Bronchial epithelial cell (primary cell): ENCODE measurements at places on chromosomes 6 and 20.

GRCh38 chr20:59019217-59019616 is at the start of gene TUBB1:
TUBB1 (plus strand) TSS chr20:59019429; CDS start chr20:59019523, 94 bp downstream.
- no peak for DNase-seq

DNA sequence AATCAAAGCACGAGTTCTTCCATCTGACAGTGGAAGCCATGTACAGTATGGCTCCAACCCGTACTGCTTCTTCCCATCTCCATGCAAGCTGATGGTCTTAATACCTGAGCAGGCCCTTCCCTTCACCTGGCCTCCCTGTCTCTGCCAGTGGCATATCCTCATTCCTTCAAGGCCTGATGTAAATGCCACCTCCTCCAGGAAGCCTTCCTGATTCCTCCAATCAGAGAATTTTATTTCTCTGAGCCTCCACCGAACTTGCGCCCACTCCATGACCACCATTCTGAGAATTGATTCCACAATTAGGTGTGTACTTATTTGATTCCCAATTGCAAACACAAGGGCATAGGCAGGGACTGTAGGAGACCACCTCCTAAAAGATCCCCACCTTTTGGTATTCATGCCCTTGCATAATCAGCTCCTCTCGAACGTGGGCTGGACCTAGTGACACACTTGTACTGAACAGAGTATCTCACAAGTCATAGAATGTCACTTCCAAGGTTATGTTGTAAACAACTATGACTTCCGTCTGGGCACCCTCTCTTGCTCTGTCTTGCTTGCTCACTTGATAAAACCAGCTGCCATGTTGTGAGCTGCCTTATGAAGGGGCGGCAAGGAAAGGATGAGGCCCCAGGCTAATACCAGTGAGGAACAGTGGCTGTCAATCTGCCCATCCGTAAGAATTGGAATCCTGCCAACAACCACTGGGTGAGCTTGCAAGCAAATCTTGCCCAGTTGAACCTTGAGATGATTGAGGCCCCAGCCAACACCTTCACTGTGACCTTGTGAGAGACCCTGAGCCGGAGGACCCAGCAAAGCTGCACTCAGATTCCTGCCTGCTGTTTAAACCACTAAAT is 38.8 kb downstream of the CPNE5 start:
- DNase-seq = no peak

- no peak for DNase-seq
Observed at GRCh38 chr20:62918147-62918546, 8.2 kb downstream of the DIDO1 start.

GRCh38 chr20:43209831-43210230 is 20.1 kb upstream of the PTPRT start:
- no peak for DNase-seq

DNA sequence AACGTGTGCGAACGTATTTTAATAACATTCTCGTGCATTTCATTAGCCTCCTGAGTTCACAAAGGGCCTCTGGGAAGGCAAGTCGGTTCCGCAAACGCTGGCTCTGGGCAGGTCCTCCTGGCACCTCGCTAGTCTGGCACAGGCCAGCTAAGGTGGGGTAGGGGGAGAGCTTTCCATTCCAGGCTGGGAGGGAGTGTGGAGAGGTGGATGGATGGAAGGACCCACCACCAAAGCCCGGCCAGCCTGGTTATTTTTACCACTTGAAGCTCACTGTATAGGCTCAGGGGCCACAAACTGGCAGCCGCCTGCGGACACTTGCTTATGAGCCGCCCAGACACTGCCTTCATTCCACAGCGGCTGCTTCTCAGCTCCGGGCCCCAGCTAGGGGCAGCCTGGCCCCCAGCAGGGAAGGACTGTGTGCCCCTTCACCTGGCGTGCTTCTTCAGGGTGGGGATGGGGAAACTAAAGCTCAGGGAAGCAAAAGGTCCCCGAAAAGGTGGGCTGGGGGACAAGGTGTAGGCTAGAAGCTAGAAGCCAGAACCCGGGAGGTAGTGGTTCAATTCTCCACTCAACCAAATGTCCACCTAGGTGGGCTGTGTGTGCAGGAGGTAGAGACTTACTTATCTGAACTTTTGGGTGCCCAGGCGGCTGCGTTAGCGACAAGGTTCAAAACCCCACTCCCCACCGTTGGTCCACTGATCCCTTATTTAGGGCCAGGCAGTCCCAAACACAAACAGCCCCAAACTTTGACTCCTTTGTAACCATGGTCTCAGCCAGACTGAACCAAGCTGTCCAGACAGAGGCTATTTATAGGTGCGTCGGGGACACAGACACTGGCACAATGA is 1.7 kb downstream of the PMEPA1 start:
- DNase-seq = no peak

DNA sequence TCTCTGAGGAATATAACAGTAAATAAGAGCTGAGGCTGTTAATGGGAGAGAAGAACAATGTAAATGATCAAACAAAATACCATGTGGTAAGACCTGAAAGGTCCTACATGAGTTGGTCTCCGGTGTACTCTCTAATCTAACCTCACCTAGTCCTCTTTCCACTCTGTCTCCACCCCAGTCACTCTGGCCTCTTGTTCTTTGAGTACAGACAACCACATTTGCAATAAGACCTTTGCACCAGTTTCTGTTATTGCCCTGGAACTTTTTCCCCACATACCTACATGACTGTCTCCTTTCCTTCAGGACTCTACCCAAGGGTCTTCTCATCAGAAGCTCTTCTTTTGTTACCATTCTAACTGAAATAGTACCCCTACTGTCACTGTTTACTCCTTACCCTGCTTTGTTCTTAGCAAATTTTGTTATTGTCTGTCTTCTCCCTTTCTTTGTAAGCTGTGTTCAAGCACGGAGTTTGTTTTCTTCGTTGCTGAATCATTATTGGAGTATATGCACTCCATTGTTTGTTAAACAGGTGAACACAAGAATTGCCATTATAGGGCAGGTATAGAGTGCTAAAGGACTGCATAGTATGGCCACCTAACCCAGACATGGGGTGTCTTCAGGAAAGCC is 37.3 kb downstream of the MAPK14 start:
- DNase-seq = no peak

GRCh38 chr20:45998337-45998736 is 10.4 kb upstream of the MMP9 start:
- no peak for DNase-seq

GRCh38 chr6:30935018-30935417 is 3.0 kb upstream of the SFTA2 start:
- peak; percentile 71 for DNase-seq

- DNase-seq = peak; percentile 64
Observed at GRCh38 chr6:166419286-166419685, 36.5 kb upstream of the MPC1 start.

GRCh38 chr6:7136859-7137334 is 29.1 kb downstream of the RREB1 start:
- no peak for DNase-seq
